NCI-H2081 treated with DMSO at 0.1 percent for 48 hours (cell line): ENCODE measurements at places on chromosomes 1 and 21.

GRCh38 chr1:205236951-205237475 lies 9.3 kb downstream of the TMCC2 start:
- DNase-seq = no peak

GRCh38 chr21:44896561-44897286 lies 23.2 kb upstream of the PTTG1IP start:
- no peak for DNase-seq

- no peak for DNase-seq
Measured at GRCh38 chr1:58898739-58899586, 115.1 kb upstream of the JUN start.

- no peak for DNase-seq
Measured at GRCh38 chr1:70355920-70356319, 1.4 kb upstream of the ANKRD13C start.

DNA sequence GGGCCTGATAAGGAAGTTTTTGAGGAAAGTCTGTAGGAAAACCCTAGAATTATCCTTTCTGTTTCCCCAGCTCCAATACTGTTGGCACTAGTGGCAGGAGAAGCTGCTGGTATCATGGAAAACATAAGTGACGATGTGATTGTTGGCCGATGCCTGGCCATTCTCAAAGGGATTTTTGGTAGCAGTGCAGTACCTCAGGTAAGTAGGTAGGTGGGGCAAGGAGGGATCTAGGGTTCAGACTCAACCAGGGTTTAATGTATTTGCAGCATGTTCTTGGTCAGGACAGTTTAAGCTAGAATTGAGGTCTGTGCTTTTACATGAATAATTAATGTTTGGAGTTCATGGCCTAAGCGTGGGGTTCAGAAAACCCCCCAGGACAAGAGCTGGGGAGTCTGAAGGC lies 62.1 kb downstream of the KDM1A start:
- no peak for DNase-seq

GRCh38 chr1:10471411-10472219 lies 714 bp downstream of the DFFA start:
- no peak for DNase-seq

DNA sequence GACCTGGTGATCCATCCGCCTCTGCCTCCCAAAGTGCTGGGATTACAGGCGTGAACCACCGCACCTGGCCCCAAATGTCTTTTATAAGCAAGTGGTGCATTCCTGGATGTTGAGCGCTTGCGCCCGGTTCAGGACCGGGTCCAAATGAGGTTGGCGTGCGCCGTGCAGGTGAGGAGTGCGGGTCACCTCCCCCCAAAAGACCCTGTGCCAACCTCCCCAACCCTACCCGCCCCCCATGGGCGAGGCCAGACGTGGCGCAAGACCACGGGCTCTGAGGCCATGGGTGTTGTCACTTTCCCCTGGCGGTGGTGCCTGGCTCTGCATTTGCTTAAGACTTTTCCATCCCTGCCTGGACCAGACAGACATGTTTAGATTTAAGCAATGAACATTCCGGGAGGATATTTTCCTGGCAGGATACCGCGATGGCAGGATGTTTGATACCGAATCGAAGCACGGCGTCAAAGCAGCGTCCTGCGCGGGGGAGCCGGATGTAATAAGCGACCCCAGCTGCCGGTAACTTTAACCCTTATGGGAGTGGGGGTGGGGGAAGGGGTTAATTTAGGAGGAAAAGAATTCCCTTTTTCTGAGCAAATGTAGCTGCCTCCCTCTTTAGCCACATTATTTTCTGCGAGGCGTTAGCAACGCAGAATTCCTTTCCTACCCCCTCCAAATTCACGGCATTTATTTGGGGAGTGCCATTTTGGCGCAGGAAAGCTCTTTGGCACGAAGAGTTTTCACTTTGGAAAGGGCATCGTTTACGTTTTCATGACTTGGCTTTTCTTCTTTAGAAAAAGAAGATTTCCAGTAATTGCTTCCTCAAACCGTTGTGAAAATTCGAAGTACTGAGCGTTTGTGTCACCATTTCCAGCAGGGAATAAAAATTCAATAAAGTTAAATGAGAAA lies 27.8 kb upstream of the RNF187 start:
- DNase-seq = peak; percentile 39

DNA sequence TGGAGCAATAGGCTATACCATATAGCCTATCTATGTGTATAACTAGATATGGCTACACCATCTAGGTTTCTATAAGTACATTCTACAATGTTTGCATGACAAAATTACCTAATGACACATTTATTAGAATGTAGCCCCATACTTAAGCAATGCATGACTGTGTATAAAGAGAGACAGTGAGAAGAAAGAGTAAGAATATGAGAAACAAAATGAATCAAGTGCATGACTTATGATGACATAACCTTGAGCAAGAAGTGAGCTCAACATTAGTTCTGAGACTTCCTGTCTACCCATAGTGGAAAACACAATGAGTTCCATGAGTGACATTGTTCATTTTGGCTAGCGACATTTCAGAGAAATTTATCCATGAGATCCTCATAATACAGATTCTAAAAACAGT lies 10.1 kb downstream of the SLC44A5 start:
- DNase-seq = no peak

- DNase-seq = no peak
Measured at GRCh38 chr1:61997123-61997522, 197.5 kb upstream of the L1TD1 start.

DNA sequence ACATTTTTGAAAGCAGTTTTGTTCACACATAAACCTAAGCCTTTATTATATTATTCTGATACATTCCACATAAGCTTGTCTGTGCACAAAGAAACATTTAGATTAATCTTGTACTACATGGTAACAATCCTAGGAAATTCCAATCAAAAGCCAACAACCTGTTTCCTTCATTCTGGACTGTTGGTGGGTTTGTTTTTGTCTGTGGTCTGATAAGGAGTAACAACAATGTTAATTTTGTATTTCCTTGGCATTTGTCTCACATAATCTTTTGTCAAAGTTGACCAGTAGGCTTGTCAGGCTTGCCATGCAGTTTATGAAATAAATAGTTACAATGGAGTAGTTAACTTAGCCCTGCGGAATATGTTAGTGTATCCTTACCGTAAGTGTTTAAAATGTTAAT lies 183.3 kb downstream of the DHRS3 start:
- no peak for DNase-seq

DNA sequence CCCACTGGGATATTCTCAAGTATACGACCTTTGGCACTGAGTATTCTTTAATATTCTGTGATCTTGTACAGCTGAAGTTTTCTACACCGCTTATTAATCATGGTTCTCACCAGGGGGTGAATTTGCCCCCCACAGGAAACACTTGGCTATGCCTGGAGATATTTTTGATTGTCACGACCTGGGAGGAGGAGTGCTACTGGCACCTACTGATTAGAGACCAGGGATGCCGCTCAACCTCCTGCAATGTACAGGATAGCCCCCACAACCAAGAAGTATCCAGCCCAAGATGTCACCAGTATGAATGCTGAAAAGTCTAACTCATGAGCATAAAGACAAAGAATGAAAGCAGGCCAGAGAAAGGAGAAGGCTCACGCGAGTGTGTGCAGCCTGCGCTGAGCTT lies 13.7 kb downstream of the REG4 start:
- no peak for DNase-seq

DNA sequence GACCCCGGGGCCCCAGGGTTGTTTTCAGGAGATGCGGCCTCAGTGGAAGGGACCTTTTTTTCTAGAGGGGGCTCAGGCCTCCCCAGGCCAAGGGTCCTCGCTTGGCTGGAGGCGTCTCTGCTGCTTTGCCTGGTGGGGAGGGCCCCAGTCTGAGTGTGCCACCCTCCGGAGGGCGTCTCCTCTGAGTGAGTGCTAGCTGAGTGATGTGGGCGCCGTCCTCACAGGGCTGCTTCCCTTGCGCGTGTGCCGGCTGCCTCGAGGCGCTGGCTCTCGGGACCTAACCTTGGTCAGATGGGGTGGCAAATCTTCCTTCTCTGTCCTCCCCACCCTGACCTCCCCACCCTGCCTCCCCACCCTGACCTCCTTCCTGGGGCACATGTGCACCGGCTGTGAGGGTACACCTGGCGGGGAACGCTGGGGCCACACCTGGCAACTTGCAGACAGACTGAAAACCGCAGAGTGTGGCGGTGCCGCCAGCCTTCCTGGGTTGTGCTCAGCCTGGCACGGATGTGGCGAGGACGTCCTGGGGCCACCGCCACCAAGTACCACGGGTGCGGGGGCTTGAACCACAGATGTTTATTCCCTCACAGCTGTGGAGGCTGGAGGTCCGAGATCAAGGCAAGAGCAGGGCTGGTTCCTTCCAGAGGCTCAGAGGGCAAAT lies 93.0 kb upstream of the TTC34 start:
- no peak for DNase-seq

DNA sequence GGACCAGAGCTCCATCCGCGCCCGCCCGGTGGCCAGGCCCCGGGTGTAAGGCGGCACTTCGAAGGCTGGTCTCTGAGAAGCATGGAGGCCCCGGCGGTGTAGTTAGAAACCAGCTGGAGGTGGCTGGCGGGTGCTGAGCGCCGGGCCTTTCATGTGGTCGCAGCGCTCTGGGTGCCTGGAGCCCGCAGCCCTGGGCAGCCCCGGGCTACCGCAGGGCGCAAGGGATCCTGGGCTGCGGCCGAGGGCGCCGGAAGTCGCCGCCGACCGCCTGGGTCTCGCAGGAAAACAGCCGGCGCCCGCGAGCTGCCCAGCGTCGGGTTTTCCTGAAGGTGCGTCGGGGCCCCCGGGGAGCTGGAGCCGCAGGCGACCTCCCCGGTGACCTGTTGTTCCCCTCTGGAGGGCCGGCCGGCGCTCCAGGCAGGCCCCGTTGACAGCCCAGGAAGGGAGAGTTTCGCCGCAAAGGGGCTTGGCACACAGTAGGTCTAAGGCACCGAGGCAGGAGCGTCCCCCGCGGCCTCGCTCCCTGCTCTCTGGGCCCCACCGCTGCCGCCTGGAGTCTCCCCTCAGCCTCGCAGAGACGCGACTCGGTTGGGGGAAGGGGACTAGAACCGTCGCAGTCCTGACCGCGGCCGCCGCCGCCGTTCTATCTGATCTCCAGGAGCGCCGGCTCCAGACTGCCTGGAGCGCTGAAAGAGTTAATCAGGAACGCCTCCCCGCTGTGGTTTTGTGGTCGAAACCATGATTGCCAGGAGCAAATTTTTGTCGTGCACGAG lies 2.7 kb downstream of the GRHL3 start:
- DNase-seq = no peak

GRCh38 chr1:25927521-25928265 lies 21.5 kb upstream of the STMN1 start:
- DNase-seq = peak; percentile 28

- no peak for DNase-seq
Measured at GRCh38 chr1:74344387-74344786, 109.2 kb downstream of the TNNI3K start.

GRCh38 chr1:236990052-236990445 lies 14.2 kb downstream of the MT1HL1 start:
- no peak for DNase-seq

DNA sequence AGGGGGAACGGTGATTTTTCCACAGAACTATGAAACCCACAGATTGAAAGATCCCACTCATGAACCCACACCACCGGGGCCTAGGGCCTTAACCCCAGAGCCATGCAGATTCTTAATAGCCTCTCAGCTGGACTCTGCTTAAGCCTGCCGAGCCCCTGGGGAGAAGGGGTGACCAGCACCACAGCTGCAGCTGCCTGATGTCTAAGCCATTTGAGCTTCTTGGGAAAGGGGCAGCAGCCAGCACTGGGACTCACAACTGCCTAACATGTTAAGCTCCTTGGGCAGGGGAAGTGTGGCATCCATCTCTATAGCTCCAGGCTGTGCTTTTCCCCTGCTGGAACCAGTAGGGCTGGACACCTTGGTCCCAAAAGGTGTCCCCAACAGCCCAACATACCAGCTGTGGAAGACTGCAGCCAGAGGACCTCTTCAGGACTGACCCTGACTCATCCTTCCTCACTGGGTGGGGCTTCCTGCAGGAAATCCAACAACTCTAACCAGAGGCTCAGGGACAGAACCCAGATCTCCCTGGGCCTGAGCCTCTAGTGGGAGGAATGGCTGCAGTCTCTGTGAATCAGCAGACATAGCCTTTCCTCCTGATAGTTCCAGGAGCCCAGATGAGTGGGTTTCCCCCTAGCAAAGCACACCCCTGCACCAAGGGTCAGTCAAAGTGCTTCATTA lies 34.6 kb upstream of the FMO3 start:
- no peak for DNase-seq

DNA sequence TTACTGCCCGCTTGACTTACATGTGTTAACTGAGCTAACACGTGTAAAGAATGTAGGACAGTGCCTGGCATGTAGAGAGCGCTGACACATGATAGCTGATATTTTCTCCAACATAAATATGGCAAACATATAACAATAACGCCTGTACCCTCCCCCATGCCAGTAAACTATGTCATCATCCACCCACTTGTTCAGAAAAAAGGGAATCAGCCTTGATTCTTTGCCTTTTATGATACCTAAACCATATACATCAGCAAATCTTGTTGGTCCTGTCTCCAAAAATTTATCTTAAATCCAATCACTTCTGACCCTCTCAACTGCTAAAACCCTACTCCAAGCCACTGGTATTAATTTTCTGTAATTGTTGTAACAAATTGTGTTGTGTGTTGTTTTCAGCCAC lies 1.1 kb upstream of the ZNF692 start:
- DNase-seq = no peak

GRCh38 chr1:116454940-116455339 lies 81.9 kb downstream of the ATP1A1 start:
- DNase-seq = no peak

DNA sequence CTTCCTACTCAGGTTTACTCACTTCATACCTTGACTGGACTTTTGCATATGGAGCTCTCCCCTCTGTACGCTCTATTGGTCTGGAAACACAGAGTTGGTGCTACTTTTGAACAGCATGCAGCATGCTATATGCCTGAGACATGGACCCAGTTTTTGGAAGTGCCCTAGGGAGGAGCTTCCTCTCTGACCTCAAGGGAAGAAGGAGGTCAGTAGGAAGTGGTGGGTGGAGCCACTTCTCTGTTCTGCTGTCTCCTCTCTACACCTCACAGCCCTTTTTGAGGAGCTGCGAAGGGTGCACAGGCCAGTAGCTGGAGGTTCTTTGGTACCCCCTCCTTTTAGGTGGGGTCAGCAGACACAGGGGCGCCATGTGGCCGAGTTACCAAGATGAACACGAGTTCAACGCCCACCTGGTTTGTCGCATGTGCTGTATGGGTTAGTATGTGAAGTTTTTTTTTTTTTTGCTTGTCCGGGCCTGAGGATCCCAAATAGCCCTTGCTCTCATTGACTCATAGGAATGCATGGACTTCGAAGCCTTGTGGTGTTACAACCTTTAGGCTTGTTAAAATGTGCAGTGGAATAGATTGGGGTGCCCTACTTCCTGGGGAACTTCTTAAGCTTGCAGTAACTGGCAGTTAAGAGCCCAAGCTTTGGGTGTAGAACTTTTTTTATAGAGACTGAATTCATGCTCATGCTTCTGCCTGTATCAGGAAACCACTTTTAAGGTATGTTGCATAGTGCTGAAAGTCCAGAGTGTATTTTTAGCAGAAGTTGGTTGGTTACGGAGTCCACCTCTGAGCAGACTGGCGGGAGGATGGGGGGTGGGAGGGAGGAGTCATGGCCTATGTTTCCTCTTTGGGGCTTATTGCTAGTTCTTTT lies 10.7 kb downstream of the MACF1 start:
- DNase-seq = no peak
